NCI-H510A (cell line): ENCODE measurements at places on chromosomes 7 and 10.
A peak's percentile ranks its signal among the peaks of the same experiment; 100 is the strongest.

- no peak for DNase-seq
These were observed 186.2 kb upstream of the MKLN1 start for GRCh38 chr7:131141443-131141967.

- DNase-seq: no peak
These were observed 45.1 kb downstream of the ST8SIA6 start for GRCh38 chr10:17409170-17409733.

DNA sequence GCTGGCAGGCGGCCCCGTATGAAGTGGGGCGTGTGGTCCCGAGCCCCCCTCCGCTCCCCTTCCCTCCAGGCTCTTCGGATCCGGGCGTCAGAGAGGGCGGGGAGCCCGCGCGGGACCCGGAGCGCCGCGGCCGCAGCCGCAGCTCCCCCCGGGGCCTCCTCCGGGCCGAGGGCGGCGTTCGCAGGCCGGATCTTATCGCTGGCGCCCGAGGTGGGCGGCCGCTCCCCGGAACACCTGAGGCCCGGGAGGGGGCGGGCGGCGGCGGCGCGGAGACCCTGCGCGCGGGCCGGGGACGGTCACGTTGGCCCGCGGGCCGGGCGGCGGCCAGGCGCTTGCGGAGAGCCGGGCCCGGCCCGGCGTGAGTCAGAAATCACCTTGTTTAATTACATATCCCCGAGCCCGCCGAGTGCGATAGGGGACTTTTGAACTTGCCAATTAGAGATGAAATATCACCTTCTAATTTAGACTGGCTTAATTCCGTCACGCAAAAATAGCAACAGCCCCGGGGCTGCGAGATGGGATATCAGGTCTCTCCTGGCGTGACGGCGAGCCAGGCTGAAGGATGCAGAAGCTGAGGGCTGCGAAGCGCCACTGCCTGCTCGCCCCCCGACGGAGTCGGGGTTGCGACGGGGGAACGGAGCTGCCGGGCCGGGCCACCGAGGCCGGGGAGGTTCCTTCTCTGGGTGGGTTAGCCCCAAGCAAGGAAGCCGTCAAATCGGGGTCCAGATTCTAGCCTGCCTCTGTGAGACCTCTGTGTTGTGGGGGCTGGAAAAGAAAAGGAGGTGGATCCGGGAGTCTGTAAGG lies 43.4 kb downstream of the LDB3 start:
- DNase-seq: no peak

DNA sequence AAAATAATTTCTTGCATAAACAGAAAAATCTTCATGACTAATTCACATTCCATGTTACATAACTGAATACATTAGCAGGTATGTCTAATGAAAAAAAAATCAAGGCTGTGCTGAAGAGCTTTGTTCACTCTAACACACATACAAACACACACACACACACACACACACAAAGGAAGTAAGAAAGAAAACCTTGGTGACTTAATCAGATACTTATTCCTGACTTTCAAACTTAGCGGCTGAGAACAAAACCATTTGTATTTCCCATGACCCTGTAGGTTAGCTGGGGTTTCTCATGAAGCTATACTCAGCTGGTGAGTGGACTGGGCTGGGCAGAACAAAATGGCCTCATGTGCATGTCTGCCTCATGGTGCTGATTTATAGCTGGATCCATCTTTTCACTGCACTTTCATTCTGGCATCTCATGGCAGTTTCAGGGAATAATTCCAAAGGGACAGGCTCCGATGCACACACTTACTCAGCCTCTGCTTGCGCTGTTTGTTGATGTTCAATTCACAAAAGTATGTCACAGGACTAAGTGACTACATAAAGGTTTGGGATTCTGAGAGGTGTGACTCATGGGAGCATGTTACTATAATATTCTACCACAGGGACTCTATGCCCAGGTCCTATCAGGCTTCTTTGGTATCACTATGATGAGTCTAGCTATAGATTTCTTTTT lies 161.2 kb downstream of the PCLO start:
- no peak for DNase-seq

GRCh38 chr10:72893136-72893798 lies at the start of gene OIT3:
TSS of gene OIT3 (plus strand) at chr10:72893739. CDS start at chr10:72893799, 60 bp downstream.
- no peak for DNase-seq

GRCh38 chr7:158166386-158167340 lies 421.0 kb downstream of the PTPRN2 start:
- no peak for DNase-seq

GRCh38 chr7:123231021-123232000 lies 31.5 kb upstream of the SLC13A1 start:
- no peak for DNase-seq

- no peak for DNase-seq
These were observed 29.2 kb downstream of the SORBS1 start for GRCh38 chr10:95531994-95532399.

GRCh38 chr10:62464308-62464707 lies 90.1 kb downstream of the ZNF365 start:
- DNase-seq: no peak

GRCh38 chr7:47669901-47670384 lies 88.0 kb upstream of the TNS3 start:
- DNase-seq: no peak

DNA sequence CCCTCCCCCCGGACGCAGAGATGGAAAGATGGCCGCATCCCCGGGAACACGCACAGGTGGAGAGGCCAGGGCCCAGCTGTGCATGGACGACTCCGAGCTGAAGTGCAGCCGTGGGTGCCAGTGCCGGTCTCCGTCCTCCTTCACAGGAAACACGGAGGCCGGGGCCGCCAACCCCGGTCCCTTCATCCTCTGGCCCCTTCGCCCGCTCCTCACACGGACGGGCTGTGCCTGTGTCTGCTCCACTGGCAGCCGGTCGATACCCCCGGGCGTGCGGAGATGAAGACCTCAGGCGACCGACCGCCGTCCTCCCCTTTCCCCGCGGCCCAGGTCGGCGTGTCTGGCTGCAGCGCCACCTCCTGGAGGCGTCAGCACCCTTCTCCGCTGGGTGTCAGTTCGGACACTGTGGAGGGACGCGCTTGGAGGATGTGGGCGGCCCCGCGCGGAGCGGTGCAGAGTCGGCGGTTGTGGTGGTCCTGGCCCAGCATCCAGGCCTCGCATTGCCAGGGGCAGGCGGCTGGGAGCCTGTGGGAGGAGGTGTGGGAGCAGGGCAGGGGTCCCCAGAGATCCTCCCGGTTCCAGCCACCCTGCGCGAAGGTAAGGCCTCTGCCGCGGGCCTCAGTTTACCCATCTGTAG lies 9.9 kb downstream of the ZNF511 start:
- DNase-seq: peak; percentile 66

DNA sequence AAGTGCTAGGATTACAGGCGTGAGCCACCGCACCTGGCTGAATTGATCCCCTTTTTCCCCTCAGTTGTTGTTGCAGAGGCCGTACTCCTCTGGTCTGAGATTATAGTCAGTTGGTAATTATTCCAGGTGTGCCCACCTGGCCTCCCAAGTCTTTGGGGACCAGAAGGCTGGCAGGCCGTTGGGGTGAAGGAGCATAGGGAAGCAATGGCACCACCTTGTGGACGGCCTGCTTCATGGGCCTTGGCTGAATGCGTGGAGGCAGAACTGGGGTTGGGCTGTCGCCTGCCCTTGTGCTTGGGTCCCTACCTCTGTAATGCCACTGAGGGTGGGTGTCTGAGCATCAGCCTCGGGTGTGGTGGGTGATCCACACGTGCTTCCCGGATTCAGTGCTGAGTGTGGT lies 125.7 kb downstream of the RGS10 start:
- peak; percentile 47 for DNase-seq

DNA sequence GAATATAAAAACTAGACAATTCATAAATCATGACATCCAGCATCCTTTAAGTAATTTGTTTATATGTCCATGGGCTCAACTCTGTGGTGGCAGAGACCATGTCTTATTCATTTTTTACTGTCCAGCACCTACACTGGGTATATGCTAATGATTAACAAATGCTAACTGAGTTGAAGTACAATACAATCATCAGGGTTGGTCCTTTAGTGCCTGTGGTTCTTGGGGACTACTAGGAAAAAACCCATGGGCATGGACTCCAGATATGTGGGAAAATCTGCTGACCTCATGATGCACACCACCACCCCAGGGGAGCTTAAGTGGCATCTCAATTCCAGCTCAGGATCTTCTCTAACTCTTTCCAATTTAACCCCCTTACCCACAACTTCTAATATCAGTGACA lies 85.3 kb upstream of the YAE1 start:
- no peak for DNase-seq

DNA sequence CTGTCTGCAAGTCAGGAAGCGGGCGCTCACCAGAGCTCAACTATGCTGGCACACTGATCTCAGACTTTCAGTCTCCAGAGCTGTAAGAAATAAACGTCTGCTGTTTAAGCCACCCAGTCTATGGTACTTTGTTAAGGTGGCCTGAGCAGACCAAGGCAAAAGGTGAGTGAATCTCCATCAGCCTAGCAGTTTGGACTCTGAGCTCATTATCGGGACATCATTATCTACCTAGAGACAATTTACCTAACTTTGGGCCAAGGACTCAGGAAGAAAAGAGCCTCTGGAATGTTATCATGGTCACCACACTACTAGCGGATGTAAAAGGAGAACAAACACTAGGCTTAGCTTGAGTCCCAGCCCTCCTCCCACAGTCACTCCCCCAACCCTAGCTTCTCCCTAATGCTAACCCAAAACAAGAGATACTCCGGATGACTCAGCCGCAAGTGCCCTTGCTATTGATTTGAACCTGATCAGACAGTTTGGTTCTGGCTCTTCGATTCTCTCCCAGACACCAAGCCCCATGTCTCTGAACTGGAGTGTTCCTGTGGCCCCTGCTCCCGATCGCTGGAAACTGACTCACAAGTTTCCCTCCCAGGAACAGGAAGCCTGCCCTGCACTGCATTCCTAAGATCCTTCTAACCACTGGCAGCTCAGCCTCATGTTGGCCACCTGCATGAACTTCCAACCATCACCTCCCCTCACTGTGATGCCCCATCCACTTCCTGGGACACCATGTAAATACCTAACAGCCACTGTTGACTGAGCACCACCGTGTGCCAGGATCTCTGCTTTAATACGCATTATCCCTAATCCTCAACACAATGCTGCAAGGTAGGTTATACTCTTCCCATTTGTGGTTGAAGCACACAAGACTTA lies 34.5 kb downstream of the CREB3L2 start:
- DNase-seq: no peak

- no peak for DNase-seq
These were observed 25.0 kb downstream of the GPER1 start for GRCh38 chr7:1112625-1113547.

GRCh38 chr7:154504918-154505317 lies 452.7 kb downstream of the DPP6 start:
- DNase-seq: no peak

DNA sequence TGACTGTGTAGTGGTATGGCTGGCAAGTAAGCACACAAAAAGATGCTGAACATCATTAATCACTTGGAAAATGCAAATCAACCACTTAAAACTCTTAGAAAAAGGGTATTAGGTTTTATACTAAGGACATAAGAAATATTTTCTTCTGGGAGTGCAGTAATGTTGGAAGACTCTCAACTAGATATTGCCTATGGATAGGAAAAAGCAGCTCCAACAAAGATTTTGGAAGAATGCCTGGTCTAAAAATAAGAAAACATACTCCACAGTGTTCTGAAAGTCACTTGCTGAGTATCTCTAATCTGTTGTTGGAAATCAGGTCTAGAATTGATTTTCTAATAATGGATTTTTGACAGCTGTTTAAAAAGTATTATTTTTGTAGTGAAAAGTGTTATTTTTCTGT lies 50.8 kb upstream of the PHYHIPL start:
- DNase-seq: no peak

- no peak for DNase-seq
These were observed 506.4 kb downstream of the LRMDA start for GRCh38 chr10:75937823-75938222.

GRCh38 chr7:77542409-77542808 lies 5.3 kb downstream of the PTPN12 start:
- DNase-seq: no peak

GRCh38 chr10:11165591-11166543 lies 148.2 kb downstream of the CELF2 start:
- DNase-seq: no peak

- no peak for DNase-seq
These were observed 31.4 kb upstream of the FRMD4A start for GRCh38 chr10:14362104-14362503.

DNA sequence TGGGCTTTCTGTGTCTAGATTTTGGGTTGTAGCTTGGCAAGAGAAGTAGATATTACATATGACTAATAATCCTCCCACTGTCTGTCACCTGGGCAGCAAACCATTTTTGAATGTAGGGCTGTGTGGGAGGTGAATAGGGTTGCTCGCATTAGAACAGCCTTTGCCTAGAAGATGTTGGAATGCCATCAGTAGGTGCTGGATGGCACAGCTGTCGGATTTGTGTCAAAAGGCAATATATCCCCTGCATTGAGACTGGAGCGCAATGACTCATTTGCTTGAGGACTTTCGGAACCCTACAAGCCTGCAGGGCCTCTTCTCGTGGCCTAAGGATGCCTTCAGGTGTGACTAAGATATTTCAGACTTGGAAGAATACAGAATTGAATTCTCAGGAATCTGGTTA lies 323.8 kb downstream of the GPR158 start:
- DNase-seq: no peak

GRCh38 chr7:5431560-5432015 lies 8.0 kb upstream of the TNRC18 start:
- no peak for DNase-seq

- DNase-seq: no peak
These were observed 19.0 kb upstream of the DMBT1 start for GRCh38 chr10:122541541-122542002.

GRCh38 chr10:78783753-78784152 lies 285.0 kb upstream of the ZMIZ1 start:
- no peak for DNase-seq

- DNase-seq: no peak
These were observed 424.9 kb upstream of the AUTS2 start for GRCh38 chr7:69173341-69173740.

DNA sequence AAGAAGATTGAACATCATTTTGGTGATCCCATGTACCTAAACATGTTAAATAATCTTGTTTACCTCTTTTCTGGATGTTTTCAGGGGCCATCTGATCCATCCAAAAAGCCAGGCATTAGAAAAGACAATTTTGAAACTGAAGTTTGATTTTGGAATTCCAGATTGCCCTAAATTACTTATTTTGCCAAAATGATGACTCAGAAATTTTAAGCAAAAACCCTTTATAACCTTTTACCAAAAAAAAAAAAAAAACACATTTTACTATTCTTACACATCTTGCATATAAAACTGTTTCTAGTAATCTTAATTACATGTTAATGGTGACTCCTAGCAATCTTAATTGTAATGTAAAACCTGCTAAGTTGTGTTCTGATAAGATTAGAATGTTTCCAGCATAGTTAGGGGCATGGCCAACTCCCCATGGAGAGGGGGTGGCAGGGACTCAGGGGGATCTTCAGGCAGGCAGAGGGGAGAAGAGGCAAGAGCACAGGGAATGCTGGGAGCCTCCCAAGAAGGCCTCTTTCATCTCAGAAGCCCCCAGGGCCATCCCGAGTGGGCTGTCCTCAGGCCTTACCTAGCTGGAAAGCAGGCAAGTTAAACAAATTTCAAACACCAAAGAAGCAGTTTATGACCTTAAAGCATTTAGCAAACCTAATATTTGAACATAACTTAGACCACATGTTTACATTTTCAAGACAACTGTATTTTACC lies 25.8 kb upstream of the AKR1C3 start:
- DNase-seq: no peak

- no peak for DNase-seq
These were observed 112.4 kb downstream of the BICC1 start for GRCh38 chr10:58625070-58625469.

- DNase-seq: no peak
These were observed 5.3 kb downstream of the EXOC4 start for GRCh38 chr7:133258174-133258573.
